Fibroblast of skin of abdomen (primary cell): ENCODE measurements at places on chromosomes 13 and 19.

DNA sequence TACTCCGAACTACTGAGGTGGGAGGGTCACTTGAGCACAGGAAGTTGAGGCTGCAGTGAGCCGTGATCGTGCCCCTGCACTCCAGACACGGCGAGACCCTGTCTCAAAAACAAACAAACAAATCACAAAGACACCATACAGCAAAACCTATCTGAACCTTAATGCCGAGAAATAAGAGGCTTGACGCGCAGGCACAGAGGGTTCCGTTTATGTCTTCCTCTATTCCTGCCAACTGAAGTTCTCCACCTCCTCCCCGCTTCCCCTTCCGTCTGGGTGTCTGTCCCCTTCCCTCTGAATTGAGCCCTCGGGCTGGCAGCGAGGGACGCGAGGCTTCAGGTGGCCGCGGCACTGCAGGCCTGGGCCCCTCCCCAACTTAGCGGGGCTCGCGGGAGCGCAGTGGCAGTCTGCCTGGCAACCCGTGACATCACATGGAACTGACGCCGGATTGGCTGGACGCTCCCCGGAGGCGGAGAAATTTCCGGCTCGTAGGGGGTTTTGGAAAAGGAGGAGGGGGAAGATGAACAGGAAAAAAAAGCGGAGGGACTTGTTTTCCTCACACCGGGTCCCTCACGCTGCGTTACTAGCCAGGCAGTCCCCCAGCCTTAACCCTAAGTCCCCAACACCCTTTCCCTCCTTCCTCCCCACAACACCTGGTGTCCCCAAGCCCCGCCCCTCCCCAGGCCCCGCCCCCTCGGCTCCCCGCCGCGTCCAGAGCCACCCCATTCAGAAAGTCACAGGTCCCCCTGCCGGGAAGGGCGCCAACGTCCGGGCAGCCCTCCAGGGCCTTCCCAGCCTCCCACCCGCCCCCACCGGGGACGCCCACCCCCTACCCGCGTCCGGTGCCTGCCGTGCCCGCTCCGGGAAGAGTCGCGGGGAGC is 1.1 kb upstream of the MYBPC2 start:
- DNase-seq, result peak; percentile 61

DNA sequence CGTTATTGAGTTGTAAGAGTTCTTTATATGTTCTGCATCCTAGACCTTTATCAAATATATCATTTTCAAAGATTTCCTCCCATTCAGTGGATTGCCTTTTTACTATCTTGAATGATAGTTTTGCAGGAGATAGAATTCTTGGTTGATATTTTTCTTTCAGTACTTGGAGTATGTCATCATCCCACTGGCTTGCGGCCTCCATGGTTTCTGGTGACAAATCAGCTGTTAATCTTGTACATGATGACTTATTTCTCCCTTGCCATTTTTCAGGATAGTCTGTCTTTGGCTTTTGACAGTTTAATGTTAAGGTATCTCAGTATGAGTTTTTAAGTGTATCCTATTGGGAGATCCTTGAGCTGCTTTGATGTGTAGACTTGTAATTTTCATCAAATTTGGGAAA is 8.5 kb downstream of the ZNF557 start:
- no peak for DNase-seq

GRCh38 chr13:75739244-75739868 is 103.2 kb downstream of the LMO7 start:
- peak; percentile 21 for DNase-seq

GRCh38 chr19:4567584-4568071 is 8.1 kb upstream of the SEMA6B start:
- peak; percentile 37 for DNase-seq

DNA sequence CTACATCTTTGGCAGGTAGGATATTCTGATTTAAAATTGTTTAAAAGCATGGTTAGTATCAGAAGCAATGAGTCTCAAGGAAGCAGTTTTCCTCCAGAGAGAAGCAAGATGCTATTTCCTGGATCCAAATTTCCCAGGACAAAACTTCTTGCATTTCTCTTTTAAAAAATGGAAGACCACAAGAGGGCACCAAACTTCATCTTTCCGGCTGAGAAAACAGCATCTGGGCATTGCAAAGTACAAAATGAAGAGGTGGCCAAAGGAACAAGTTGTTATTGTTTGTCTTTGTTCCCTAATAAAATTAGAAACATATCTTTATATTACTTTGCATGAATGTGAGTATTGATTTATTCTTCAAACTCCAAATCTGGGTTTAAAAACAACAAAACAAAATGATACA is 60.0 kb upstream of the LRCH1 start:
- peak; percentile 43 for DNase-seq

GRCh38 chr19:3516675-3517207 is 10.6 kb downstream of the FZR1 start:
- DNase-seq, result no peak

DNA sequence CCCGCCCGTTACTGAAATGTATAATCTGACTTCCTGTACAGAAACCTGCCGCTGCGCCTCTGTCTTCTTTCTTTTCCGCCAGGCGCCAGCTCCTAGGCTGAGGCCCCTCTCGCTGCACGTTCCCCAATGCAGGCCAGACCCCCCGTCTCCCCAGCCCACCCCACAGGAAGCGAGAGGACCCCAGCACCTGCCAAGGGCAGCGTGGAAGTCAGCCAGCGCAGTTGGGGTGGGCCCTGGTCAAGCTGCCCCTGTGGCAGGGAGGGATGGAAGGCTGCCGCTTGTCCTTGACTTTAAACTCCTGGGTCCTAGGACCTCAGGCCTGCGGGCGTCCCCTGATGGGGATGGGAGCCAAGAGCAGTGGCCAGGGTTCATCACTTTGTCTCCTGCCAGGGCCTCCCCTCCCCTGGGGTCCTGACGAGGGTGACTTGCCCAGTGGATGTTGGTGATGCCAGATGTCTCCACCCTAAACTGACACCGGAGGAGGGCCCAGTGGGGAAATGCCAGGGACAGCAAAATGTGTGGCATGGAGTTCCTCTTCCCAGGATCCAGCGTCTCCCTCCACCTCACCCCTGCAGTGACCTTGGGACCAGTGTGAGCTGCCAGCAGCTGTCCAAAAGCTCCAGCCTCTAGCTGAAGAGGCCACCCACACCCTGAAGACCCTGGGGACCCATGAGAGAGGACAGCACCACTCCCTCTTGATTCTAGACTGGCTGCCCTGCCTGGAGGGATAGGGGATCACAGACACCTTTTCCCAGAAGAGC is 8.5 kb upstream of the MARCHF2 start:
- DNase-seq, result no peak

DNA sequence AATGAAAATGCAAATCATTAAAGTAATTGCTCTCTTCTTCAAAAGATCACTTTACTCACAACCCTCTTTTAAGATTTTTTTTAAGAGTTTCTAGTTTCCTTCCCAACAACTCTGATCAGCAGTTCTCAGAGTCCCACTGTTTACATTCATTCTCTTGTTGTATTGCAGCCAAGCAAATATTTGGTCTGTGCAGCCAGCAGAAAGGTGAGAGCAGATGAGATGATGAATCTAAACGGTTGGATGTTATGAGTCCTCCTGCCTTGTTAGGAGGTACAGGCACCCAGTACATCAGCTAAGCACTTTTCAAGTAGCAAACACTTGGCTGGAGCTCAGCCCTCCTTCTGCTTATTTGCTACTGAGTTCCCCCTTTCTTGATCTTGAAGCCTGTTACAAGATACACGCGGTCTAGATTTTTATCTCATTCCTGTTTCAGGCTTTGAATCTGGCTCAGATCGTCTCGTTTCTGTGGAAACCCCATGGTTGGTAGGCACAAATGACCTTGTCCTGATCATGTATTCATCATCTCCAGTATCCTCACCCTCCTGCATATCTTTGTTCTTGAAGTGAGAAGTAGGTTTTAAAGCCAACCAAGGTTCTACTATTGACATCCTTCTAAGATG is 300.7 kb downstream of the DCT start:
- DNase-seq, result no peak

- DNase-seq, result no peak
Measured at GRCh38 chr13:34941436-34941834, 635 bp upstream of the NBEA start.

GRCh38 chr13:97072297-97072696 is 78.0 kb upstream of the OXGR1 start:
- DNase-seq, result no peak
